ENCODE measurements at places on chromosomes 3 and 15.

DNA sequence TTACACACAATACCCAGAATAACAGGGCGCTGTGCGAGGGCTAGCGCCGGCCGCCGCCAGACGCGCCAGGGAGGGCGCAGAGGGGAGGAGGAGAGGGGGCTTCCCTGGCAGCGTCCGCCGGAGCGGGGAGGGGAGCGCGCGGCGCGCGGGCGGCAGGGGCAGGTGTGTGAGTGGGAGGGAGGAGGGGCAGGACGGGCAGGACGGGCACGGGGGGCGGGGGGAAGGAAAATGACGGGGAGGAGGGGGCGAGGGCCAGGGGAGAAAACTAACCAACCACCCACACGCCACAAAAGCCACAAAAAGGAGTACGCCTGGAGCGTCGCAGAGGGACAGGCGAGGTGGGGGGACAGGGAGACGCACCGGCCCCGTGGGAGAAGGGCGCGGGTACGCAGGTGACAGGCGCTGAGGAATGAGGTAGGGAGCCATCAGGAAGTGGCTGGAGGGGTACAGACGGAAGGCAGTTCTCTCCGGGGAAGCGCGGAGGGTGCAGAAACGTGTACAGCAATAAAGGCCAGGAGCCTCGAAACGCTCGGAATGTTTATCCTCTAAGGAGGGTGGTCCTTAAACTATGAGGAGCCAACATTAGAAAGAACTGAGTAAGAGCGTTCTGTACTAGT lies 610 bp upstream of the SATB1 start:
- DNase-seq = no peak

GRCh38 chr3:112124907-112125607 lies 8.0 kb downstream of the GCSAM start:
- no peak for DNase-seq

- no peak for DNase-seq
Measured at GRCh38 chr3:114293838-114294535, at the start of gene TIGIT. TSS of gene TIGIT (plus strand) at chr3:114294028. CDS start at chr3:114294062, 34 bp downstream.

GRCh38 chr3:187516446-187517185 lies 148.4 kb downstream of the RTP4 start:
- DNase-seq = no peak

GRCh38 chr3:4908433-4909156 lies 70.6 kb upstream of the BHLHE40 start:
- no peak for DNase-seq

DNA sequence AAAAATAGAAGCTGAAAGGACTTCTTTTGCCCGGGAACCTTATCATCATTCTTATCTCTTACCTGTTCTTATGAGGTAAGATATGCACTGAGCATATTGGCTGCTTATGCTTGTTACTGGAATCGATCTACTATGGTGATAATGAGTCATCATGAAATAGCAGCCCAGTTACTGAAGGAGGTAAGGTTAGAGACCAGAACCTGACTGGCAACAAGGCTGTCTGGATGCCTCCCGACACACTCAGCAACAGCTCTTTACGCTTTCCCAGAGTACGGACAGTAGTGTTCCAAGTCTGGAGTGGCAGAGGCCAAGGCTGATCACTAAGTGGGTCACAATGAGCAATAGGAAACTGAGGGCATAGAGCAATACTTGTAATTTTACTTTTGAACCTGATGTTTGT lies 314.1 kb downstream of the NLGN1 start:
- DNase-seq = no peak

DNA sequence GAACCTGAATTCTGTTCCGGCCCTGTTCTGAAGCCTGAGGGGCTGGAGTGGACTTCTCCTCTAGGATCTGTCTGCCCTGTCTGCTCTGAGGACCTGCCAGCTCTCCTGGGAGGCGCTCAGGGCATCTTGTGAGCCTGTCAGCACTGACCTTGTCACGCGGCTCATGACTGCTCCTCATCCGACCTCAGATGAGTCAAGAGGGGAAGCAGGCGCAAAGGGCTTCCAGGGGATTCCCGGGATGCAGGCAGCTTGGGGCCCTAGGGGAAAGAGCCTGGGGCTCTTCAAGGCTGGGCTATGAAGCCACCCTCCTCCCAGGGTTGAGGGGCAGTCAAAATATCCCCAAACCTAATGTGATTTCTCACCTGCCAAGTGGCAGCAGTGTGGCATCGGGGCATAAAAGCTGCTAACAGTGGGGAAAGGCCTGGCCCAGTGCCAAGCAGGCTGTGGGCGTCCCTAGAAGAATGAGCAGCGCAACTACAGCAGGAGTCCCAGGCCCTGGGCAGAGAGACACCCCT lies 27.6 kb upstream of the ANKDD1A start:
- peak; percentile 89 for DNase-seq

DNA sequence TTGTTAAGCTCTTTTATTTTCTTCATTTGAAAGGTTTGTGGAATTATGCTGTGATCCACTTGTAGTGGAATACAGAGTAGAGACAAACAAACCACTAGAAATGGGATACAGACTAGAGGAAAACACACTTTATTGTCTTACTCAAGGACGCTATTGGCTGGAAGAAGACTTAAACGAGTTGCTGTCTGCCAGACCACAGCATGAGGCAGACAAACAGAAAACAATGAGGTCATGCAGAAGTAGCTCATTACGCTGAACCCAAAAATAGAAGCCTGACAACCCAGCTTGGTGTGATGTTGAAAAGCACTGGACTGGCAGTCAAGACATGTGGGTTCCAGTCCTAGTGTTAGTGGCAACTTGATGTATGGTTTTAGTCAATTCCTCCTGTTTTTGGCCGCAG lies 62.4 kb upstream of the P3H2 start:
- DNase-seq = peak; percentile 69
